ENCODE measurements at places on chromosomes 5 and 9.

DNA sequence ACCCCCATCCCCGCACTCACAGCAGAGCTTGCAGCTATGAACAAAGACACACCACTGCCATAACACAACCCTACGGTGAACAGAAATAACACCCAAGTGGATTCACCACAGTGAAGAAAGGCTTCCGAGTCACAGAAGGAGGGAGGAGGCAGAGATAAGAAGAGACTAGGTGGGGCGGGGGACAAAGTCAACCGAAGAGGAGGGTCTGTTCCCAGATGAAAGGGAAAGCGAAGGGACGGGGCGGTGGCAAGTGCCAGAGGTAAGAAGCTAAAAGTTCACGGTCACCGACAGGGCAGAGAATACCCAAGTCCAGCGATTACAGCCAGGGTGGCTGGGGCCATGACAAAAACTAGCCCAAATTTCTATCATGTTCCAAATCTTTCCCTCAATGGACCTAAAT lies 21.0 kb downstream of the EPB41L4B start:
- no peak for DNase-seq

DNA sequence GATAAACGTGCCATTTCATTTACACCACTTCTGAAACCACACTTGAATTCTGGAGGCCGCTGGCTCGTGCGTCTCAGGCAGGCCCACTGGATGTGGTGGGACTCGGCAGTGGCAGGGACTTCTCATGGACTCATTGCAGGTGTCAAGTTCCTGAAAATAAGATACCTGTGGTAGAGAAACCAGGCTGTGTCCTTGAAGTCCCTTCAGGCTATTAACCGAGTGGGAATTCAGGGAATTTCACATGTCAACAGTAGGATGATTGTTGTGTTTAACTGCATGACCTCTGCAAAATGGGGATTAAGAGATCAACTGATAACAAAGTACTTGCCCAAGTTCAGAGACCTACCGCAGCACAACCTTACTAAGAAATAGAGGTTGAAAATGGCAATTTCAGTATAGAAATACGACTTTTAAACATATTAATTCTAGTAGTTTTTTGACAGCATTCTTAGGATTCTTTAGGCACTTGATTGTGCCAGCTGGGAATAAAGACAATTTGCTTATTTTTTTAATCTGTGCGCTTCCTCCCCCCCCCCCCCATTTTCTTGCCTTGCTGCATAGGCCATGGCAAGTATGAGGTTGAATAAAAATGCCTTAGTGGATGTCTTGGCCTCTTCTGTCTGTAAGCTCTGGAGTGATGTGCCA lies 26.8 kb downstream of the TRIP13 start:
- no peak for DNase-seq

DNA sequence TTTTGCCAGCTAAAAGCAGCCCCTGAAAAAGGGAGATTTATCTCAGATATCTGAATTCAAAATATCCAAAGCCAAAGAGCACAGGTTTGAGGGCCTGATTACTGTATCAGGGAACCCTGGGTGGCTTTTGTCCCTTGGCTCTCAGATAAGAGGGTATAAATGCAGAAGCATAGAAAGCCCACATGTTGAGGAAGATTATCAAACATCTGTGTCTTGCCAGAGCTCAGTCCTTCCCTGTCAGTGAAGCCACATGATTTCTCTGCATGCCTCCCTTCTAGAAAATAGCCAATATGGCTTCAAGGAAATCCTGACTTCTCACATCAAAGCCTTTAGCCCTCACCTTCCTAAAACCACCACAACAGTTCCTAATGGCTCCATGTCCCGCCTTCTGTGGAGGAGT lies 408.0 kb upstream of the DMAC1 start:
- no peak for DNase-seq

DNA sequence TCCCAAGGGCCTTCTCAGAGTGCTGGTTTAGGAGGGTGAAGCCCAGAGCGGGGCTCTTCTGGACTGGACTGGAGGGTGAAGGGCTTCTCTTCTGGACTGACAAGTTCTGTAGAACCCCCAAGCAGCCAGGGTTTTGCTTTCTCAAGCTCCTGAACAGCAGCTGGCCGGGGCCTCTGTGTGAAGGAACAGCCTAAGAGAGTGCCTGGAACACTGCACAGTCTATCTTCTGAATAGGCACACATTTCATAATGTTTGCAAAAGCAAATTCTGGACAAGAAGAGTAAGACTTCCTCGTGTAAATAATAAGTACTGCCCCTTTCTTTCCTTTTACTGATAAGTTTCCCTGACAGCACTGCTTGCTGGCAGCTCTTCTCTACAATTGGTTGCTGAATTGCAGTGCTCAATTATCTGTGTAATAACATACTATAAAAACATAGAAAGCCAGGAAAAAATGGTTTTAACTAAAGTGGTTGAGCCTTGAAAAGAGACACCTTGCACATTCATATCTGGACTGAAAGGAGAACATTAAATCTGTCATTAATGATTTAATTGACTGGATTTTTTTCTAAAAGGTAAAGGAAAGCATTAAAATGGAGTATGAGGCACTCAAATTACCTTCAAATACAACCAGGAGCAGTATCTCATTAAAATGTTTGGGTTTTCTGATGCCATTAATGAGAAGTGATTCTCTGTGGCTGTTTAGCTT lies 20.5 kb downstream of the MAST4 start:
- DNase-seq, result no peak

GRCh38 chr5:180395540-180396274 lies 42.6 kb upstream of the GFPT2 start:
- DNase-seq, result no peak

- DNase-seq, result no peak
Measured at GRCh38 chr5:84487963-84488362, 103.3 kb upstream of the EDIL3 start.

DNA sequence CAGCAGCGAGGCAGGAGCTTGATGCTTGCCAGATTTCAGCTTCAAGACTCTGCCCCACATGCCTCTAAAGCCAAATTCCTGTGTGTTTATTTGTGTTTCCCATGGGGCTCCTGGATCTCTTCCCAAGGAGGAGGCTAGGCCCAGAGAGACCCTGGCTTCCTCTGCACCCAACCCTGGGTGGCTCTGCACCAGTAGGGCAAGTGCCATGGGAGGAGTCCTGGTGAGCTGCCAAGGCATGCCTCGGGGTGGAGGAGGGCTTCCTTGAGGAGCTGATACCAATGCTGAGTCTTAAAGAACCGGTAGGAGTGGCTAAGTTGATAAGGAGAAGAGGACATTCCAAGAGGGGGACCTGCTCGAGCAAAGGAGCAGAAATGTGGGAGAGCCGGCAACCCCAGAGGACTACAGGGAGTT lies 6.8 kb upstream of the TIFAB start:
- DNase-seq, result peak; percentile 70

DNA sequence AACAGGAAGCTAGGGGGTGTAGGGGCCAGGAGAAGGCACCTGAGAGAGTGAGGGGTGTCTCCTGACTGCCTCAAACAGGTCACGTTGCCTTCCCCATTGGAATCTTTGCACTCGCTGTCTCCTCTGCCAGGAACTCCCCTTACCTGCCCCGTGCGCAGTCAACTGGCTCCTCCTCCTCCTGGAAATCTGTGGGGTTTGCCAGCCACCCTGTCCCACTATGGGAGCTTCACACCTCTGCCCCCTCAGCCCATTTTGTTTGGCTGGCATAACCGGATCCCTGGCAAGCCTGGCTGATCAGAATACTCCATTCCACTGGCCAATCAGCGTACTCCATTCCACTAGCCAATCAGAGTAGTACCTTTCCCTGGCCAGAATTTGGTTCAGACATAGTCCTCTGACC lies 10.4 kb upstream of the SLC34A1 start:
- DNase-seq, result no peak

- DNase-seq, result no peak
Measured at GRCh38 chr5:96048763-96049162, 87.1 kb upstream of the ELL2 start.

- DNase-seq, result no peak
Measured at GRCh38 chr9:34633166-34633565, 4.3 kb upstream of the ARID3C start.

DNA sequence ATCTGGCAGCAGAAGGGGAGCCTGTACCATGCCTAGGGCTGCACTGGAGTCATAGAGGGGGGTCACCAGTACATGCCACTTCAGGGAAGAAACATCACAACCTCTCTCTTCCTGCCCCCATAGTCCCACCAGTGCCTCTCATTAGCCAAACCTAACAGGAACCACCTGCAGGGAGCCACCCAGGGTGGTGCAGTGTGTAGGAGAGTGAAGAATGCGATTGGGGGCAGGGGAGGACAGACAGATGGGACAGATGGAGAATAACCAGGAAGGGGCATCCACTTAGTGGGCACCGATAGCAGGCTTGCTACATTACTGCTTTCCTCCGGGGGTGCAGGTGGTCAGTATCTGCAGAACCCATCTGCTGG lies 19.2 kb downstream of the DAPK1 start:
- DNase-seq, result no peak

Measured in posterior cingulate gyrus (tissue), 11 donors.